ENCODE measurements at places on chromosomes 12 and 14.
A peak's percentile ranks its signal among the peaks of the same experiment; 100 is the strongest.

DNA sequence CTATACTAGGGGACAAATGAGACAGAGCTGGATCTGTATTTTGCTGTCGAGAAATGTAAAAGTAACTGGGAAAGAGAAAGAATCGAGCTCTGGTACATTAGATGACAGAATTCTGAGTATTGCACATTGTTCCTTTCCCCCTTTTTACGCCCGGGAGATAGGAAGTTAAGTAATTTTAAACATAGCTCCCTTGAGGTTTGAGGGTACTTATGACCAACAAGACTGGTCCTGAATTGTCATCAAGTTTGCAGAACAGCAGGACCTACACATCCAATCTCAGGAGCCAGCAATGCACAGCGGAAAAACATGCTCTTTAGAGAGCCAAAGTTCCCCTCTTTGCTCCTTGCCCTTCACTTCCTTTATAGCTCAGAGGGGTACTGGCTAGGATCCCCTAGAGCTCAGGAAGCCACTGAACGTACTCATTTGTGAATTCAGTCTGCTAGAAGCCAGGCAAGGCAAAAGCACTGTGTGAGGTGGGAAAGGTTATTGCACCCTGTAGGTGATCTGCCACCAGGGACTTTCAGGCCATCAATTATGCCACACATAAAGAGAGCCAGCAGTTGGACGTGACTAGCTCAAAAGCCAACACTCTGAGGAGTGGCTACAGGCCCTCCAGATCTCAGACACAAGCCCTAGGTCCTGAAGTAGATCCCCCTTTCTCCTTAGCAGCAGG lies 333.8 kb downstream of the KCNH5 start:
- DNase-seq = no peak

DNA sequence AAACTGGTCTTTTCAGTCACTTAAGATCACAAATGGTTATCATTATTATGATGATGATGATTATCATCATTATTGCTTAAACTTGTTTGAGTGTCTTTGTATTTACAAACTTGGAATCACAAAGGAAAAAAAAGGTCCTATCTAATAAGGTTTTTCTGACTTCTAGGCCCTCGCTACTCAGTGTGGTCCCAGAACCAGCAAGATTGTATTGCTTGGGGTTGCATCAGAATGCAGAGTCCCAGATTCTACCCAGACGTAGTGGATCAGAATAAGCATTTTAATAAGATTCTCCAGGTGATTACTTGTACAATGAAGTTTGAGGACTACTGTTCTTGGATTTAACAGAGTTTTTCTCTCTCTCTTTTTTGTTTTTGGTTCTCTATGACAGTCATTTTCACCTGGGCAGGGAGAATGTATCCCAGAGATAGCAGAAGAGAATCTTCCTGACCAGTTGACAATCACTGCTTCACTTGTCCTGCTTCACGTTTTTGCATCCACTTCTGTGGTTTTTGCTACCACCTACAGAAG lies 29.3 kb upstream of the PPP1R12A start:
- DNase-seq = no peak

DNA sequence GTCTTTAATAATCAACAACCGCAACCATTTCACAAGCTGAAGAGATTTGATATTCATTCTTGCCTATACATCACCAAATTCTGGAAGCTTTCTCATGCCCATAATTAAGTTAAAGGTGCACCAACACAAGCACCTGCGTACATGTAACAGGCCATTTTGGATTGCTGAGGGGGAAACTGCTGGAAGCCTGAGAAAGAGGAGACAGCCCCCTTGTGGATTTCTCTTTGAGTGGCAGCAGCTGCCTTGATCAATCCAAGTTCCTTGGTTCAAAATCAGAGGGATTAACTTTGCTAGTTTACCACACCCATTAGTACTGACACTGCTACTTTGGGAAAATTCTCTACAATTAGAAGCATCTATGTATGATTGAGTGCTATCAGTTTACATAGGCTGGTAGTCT lies 321.1 kb downstream of the NOVA1 start:
- peak; percentile 30 for DNase-seq

DNA sequence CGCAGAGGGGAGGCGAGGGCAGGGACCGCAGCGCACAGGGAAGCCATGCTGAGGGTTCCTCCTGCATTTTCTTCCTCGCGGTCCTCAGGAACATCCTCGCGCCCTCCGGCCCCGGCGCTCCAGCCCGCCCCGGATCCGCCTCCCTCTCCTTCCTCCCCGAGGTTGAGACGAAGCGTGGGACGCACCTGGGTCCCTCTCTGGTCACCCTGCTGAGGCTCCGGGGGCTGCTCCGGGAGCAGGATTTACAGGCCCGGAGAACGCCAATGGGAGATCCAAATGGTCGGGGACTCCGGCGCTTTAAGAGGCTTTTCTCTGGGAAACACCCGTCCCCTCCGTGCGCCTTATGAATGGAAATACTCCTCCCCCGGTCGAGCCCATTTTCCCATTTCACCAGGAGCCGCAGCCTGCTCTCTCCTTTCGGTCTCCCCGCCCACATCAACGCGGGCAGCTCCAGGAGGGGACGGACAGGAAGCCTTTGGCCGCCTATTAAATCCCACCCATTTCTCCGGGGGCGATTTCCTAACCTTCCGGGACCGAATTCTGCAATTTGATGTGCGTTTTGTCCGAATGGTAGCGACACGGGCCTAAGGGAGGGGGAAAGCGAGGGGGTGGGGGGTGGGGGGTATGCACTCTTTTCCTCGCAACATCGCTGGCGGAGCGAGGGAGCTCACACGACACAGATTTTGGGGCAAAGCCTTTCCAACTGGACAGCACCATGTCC lies at the start of gene UNC79:
Gene UNC79 (plus strand): TSS at position 625 of the 721 bp plus-strand sequence. CDS start 91 bp downstream, at position 716.
- DNase-seq = peak; percentile 54

DNA sequence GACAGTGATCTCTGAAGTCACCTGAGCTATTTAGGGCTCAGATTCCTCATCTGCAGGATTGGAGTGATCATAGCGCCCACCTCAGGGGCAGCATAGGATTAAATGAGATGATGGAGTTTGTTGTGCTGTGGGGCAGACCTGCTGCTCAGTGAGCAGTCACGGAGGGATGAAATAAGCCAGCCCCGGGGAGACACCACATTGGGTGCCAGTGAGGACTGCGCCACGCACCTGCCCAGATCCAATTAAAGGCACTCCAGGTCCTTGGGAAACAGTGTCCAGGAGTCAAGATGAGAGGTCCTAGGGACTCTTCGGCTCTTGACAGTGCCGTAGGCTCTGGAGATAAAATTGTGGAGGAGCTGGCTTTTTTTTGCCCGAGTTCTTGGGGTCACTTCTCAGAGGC lies 166.2 kb downstream of the ADGRD1 start:
- DNase-seq = no peak

GRCh38 chr14:45247427-45247826 lies 5.6 kb downstream of the MIS18BP1 start:
- DNase-seq = no peak

DNA sequence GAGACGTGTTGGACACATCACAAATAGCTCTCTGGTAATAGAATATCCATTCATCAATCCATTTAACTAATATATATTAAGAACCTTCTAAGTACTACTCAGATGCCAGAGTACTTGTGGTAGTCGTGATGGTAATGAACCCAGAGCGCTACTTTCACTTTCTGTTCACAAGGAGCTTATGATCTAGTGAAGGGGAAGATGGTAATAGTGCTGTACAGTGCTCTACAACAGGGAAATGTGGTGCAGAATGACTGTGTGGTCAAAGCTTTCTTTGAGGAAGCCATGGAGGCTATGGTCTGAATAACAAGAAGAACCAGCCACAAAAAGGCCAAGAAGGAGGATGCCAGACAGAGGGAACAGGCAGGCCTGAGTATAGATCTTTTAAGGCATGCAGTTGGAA lies 212.0 kb downstream of the PTPRO start:
- no peak for DNase-seq

- no peak for DNase-seq
Measured at GRCh38 chr14:100371773-100372172, 48.6 kb downstream of the SLC25A47 start.

- no peak for DNase-seq
Measured at GRCh38 chr12:103696101-103696500, 109.0 kb downstream of the STAB2 start.

- peak; percentile 55 for DNase-seq
Measured at GRCh38 chr14:60515511-60516289, 6.8 kb downstream of the SIX6 start.

- DNase-seq = no peak
Measured at GRCh38 chr12:118429688-118430383, 53.5 kb downstream of the SUDS3 start.

DNA sequence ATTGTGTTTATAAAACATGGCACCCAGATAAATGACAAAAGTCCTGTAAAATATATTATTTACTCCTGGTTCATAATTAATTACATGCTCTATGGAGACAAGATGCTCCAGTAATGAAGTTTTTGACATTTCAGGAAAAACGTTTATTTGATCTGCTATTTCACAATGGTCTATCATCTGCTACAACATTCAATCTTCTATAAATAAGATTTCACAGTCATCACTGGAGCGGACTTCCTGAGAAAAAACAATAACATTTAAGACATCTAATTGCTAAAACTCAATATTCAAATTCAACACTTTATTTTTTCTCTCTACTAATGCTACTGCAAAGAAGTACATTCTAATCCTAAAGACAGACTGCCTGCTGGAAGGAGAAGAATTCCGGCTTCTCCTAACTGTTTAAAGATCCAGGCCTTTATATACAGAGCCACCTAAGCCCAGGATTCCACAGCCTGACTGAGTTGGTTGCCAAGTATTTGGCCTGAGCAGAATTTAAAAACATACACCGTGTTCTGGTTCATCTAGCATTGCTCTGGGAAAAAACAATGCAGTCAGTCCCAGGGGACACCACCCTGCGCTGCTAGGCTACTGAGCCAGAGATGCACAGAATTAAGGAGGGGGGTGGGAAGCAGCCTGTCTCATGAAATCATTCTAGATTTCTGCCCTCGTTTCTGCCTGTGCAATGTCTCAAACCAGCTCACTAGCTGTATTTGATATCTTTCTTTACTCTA lies 58.0 kb downstream of the TMTC1 start:
- DNase-seq = no peak

DNA sequence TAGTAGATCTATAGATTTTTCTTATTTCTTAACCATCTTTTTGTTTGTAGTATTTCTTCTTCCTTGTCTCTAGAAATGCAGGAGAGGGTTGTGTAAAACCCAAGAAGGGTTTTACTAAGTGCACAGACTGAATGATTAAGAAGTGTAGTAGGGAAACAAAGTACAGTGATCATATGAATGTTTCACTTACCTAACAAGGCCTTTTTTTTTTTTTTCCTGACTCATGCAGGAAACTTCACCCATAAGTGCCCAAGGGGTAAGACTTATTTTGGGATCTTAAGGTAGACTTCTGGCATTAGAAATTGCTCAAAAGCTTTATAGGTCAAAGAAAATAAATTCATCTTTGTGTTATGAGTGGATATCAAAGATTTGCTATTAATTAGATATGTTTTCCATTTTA lies 10.2 kb downstream of the SCN8A start:
- DNase-seq = no peak

DNA sequence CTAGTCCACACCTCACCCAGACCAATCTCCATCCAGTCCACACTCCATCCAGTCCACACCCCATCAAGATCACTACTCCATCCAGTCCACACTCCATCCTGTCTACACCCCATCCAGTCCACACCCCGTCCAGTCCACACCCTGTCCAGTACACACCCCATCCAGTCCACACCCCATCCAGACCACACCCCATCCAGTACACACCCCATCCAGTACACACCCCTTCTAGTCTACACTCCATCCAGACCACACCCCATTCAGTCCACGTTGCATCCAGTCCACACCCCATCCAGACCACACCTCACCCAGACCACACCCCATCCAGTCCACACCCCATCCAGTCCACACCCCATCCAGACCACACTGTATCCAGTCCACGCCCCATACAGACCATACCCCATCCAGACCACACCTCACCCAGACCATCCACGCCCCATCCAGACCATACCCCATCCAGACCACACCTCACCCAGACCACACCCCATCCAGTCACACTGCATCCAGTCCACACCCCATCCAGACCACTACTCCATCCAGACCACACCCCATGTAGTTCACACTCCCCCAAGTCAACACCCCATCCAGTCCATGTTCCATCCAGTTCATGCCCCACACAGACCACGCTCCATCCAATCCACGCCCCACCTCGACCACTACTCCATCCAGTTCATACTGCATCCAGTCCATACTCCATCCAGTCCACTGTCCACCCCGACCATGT lies 116.6 kb upstream of the RTL1 start:
- no peak for DNase-seq

DNA sequence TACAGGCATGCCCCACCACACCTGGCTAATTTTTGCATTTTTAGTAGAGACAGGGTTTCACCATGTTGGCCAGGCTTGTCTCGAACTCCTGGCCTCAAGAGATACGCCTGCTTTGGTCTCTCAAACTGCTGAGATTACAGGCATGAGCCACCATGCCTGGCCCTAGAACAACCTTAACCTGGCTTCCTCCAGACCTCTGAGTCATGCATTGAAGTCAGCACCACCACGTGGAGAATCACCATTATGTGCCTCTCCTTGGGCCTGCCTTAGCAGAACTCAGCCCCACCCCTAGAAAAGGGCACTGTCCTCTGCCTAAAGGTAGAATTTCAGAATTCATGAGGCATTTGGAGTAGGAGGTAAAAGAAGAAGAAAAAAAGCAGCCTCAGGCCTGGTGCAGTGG lies 49.0 kb downstream of the LIMA1 start:
- DNase-seq = no peak

DNA sequence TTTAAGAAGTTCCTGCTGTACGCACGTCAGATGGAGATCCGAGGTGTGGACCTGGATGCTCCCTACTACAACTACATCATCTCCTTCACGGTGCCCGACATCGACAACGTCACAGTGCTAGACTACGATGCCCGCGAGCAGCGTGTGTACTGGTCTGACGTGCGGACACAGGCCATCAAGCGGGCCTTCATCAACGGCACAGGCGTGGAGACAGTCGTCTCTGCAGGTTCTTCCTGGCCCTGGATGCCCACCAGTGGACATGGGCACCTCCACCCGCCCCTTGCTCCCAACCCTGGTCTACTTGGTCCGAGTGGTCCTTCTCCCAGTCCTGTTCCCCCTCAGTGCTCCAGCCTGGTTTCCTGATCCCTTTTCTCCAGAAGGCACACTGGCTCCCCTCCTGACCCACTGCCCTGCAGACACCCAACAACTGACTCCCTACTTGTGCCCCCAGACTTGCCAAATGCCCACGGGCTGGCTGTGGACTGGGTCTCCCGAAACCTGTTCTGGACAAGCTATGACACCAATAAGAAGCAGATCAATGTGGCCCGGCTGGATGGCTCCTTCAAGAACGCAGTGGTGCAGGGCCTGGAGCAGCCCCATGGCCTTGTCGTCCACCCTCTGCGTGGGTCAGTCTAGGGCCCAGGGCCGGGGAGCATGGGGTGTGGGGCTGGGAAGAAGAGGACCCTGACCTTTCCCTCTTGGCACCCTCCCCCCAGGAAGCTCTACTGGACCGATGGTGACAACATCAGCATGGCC lies 32.1 kb upstream of the LRP1-AS start:
- DNase-seq = no peak

GRCh38 chr12:47321436-47321835 lies 241.7 kb upstream of the AMIGO2 start:
- no peak for DNase-seq

All from neuronal stem cell (in vitro differentiated cells).